ENCODE measurements at places on chromosomes 11 and 22.

GRCh38 chr11:27158456-27159334 is 118.1 kb downstream of the BBOX1 start:
- DNase-seq = no peak

- DNase-seq = no peak
Observed at GRCh38 chr11:34478845-34479663, 34.5 kb downstream of the ELF5 start.

DNA sequence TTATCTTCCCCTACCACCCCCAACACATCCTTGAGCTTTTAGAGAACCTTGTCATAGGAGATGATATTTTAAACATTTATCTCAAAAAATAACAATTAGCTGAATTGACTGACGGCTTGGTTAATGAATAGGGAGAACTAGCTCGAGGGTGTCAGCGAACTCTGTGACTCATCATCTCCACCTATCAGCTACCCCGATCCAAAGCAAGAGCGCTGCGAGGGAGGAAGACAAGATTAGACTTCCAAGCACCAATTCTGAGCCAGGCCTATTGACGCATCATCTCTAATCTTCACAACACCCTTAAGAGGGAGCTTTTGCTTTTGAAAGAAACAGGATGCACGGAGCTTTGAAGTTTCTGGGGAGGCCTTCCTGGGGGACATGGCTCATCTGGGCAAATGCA is 51.0 kb upstream of the GALNT18 start:
- no peak for DNase-seq

- no peak for DNase-seq
Observed at GRCh38 chr11:469684-470560, 19.8 kb downstream of the PTDSS2 start.

GRCh38 chr22:37230673-37231405 is 13.2 kb downstream of the RAC2 start:
- no peak for DNase-seq

GRCh38 chr11:128938156-128938885 is 4.3 kb downstream of the TP53AIP1 start:
- DNase-seq = no peak

DNA sequence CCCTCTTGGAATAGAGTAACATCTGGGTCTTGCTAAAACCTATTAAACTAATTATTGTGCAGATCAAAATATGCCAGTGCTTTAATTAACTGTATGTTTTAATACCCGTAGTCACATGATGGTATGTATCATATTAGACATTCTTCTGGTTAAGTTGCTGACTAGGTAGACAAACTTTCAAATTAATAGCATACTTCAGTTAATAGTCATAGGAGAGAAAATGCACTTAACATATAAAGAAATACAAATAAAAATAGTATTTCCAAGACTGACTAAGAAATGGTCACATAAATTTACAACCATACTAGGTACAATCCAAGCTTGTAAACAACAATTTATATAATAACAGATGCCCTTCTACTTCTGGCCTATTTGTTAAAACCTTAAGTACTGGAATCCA is 7.6 kb upstream of the EXPH5 start:
- DNase-seq = no peak

DNA sequence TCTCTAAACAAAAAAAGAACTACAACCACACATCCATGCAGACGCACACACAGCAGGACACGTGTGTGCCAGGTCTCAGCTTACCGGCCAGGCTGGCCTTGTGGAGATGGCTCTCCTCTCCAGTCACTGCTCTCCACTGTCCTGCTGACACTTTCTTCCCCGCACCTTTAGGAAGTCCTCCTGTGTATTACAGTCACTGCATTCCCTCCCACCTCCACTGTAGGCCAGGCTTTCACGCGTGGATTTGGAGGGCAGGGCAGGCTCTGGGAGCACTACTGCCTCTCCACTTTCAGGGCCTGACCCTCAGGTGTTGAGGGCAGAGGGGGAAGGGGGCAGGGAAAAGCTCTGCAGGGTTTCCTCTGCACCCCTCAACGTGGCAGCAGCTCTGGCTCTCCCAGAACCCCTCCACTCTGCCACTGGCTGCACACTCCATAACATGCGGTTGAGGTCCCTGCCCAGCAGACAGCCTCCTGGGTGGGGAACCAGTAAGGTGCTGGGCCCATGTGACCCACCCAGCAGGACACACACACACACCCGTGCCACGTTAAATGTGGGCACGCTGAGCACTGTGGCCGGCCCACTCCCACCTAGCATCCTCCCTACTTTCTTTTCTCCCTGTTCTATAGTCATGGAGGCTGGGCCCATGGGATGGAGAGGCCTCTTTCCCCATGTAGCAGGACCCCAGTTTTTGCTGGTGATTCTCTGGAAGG is 107.0 kb upstream of the PITPNB start:
- no peak for DNase-seq

GRCh38 chr11:8310743-8311298 is 47.1 kb upstream of the LMO1 start:
- DNase-seq = no peak

DNA sequence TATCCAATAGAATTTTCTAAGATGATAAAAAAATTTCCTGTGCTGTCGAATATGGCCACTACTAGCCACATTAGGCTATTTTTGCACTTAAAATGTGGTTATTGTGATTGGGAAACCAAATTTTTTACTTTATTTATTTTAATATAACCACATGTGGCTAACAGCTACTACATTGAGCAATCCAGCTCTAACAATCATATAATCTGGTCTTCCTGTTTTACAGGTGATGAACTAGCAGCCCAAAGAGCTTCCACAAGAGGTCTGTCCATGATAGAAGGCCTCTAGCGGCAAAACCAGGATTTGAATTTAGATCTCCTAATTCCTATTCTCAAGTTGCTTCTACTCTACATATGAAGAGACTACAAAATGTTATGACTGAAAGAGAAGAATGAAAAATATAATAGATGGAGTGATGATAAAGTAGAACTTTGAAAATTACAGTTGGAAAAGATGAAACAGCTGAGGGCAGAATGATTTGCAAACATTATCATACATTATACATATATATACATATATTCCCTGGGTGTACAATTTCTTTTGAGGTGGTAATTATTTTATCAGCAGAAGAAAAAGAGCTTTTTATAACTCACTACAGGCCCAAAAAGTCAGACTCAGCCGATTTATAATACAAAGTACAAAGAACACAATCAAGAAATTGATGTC is 363.5 kb upstream of the PITPNB start:
- no peak for DNase-seq

DNA sequence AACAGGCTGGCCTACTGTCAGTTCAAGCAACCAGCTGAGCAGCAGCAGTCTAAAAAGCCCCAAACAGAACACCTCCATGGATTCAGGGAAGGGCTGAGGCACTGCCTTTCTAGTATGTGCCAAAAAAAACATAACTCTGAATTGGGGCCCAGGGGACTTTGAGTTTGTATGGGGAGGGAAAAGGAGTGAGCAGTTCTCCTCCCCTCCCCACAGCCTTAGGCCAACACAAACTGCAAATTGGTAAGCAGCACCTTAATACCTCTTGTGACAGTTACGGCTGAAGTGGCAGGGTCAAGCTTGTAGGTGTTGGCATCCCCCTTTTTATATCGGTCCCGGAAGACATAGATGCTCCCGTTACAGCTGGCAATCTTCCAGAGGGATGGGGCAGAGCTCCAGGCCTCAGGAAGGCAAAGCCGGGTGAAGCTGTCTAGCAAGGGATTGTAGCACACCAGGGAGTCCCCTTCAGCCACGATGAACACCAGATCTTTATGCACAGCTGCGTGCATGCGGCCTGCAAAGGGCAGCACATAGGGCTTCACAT is 6.0 kb downstream of the KBTBD4 start:
- no peak for DNase-seq

- DNase-seq = no peak
Observed at GRCh38 chr11:95154514-95154913, 64.9 kb downstream of the ENDOD1 start.

DNA sequence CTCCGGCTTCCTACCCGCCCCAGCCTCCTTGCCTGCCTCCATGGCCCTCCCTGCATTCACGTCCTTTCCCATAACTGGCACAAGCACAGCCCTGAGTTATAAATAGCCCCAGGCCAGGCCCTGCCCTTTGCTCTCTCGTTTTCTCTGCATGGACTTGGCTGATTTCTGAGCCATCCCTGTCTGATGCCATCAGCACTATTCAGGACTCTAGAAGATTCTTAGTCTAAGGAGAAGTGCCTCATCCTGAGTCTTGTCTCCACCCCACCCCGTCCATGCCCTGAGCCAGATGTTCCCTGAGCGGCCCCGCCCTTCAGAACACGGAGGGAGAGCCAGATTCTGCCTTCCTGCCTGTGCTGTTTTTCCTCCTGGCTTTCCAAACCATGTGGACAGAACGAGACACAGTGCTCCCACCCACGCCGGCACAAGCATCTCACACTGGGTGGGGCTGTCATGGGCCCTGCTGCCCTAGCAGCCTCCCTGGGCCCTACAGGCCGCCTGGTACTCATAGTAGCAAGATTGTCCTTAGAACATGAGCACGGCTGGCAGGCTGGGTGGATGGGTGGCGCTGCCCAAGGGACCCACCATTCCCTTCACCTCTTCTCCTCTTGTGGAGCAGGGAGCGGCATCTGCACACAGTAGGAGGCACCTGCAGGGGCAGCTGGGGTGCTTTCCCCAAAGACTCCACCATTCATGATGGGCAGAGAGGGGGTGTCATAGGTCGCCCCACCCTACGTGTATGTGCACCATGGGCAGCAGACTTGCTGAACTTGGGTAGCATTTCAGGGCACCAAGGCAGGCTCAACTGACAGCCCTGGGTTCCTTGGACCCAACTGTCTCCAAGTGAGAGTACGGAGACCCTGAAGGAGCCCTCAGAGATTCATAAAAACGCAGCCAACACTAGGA is 76.9 kb downstream of the BCR start:
- DNase-seq = no peak

DNA sequence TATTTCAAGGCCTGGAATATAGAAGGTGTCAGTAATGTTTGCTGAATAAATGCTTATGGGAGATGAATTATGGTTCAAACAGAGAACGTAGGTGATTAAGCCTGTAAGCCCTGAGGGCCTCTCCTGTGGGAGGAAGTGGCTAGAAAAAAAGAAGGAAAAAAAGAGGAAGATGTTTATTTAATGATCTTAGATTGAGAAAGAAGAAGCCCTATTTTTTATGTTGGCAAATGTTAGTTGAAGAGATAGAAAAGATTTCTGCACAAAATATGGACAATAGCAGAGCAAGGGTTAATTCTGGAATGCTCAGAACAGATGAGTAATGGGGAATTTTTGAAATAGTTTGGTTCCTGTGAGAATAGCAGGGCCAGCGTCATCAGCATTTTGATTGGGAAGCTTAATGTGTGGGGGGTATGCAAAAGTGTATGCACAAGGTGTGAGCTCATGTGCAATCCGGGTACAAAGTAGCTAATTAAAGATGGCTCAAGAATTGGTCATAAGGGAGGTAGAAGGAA is 95.7 kb downstream of the TEAD1 start:
- DNase-seq = no peak

GRCh38 chr11:2587132-2587930 is 112.5 kb downstream of the KCNQ1OT1 start:
- DNase-seq = no peak

DNA sequence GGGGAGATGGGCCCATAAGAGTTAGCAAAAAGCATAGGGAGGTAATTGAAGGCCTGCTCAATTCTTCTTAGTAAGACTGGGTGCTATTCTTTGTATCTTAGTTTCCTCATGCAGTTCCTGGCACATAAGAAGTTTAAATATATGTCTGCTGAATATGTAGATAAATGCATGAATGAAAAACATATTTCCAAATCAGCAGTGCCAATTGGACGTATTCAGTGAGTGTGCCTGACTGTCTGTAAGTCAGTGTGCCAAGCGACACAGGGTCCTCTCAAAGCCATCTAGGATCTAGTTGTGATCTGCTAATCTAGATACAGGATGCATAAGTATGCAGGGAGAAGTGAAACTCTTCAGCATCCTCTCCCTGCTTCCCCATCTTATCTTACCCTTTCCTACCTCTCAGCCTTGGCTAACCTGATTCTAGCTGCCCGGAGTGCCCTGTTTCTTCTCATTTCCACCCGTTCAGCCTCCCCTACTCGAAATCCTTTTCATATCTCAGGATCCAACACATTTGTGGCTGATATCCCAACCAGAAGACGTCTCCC is 91.1 kb upstream of the SORL1-AS1 start:
- DNase-seq = no peak

GRCh38 chr11:69286374-69287371 is 7.3 kb upstream of the MYEOV start:
- DNase-seq = no peak

GRCh38 chr11:123707606-123708205 is 33.8 kb downstream of the ZNF202 start:
- peak; percentile 22 for DNase-seq

- no peak for DNase-seq
Observed at GRCh38 chr11:868394-868793, 25.7 kb downstream of the TSPAN4 start.

DNA sequence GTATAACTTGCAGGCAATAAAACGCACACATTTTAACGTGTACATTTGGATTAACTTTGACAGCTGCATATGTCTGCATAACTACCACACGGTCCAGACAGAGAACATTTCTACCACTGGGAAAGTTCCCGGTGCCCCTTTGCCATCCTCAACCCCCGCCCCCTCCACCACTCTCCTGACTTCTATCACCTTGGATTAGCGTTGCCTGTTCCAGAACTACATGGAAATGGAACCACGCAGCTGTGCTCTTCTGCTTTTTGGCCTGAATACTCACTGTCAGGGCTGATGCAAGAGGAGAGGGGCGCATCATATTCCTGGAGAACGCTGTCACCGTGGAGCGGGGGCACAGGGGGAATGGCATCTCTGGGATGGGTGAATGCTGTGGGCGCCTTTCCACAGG is 62.1 kb downstream of the LRP5 start:
- DNase-seq = no peak

DNA sequence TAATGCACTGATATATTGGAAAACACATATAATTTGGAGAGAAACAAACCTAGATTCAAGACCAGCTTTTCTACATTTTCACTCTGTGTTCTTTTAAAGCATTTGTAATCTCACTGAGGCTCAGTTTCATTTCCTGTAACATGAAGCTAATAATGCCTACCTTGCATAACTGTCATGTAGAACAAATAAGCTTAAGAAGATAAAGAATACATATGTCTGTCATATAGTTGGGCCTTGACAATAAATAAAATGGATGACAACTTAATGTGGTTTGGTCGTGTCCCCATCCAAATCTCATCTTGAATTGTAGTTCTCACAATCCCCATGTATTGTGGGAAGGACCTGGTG is 35.2 kb upstream of the FIBIN start:
- DNase-seq = no peak

DNA sequence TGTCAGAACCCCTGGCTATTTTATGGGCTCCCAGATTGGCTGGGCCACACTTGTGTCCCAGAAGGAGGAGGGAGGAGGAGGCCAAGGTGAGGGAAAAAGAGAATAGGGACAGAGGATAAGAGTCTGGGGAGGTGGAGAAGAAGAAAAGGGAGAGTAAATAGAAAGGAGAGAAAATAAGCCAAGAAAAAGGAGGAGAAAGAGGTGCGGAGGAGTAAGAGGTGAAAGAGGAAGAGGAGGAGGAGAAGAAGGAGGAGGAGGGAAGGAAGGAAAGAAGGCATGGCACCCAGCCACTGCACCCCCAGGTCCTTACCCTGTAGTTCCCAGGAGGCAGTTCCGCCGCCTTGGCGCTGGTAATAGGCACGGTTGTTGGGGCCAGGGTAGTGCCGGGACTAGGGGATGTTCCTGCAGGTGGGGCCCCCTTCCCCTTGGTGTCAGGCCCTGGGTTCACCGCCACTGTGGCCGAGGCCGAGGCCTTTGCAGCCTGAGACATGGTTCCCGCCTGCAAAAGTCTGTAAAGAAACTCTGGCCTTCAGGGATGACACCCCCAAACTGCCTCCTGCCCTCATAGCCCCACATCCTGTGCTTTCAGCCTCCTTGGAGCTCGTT is 1.9 kb downstream of the CRYBB1 start:
- DNase-seq = no peak
